ENCODE measurements at places on chromosomes 2 and 18.

DNA sequence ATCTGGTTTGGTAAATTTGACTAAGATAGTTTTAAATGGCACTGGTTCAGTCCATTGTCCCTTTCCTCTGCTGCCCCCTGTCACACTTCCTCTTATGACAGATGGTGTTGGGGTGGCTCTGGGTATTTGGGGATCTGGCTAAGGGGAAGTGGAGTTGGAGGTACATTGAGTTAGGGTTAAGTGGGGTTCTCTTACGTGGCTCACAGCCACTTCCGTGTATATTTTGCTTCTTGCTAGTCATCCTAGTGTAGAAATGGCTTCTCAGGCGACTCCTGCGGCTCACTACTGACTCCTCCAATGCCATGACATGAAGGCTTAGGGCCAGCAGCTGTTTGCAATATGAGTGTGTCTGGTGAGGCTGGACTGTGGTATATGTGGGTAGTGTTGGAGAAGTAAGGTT, 187.0 kb downstream of the HAUS1 start:
- DNase-seq, result no peak

- no peak for DNase-seq
These were observed 17.9 kb downstream of the STK17B start for GRCh38 chr2:196153480-196153879.

DNA sequence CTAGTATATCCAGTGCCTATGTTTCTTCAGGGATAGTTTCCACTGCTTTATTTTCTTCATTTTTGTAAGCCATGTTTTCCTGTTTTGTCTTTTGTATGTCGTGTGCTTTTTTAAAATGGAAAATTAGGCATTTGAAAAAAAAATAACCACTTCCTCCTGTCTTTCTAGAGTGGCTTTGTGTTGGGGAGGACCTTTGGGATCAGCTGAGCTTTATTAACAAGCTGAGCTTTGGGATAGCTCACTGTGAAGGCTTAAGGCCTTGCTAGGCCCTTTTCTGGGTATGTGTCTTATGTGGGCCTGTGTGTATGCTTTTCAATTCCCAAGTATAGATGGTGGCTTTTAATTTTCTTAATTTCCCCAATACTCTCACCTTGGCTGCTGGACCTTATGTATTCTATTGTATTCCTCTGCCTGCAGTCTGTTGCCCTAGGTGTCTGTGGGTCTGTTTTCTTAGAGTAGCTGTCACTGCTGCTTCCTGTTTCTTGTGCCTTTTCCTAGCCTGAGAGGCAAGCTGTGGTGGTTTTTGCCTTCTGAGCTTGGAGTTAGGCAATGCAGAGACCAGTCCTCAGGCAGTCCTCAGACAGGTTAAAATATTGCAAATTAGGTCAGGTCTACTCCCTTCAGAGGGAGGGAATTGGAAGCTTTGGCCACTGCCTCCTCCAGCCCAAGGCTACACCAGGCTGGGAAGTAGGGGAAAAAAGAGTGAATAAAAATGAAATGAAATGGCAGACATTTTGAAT, 134.7 kb downstream of the LDLRAD4 start:
- no peak for DNase-seq

GRCh38 chr2:232365621-232366321, 12.8 kb upstream of the ALPP start:
- no peak for DNase-seq

DNA sequence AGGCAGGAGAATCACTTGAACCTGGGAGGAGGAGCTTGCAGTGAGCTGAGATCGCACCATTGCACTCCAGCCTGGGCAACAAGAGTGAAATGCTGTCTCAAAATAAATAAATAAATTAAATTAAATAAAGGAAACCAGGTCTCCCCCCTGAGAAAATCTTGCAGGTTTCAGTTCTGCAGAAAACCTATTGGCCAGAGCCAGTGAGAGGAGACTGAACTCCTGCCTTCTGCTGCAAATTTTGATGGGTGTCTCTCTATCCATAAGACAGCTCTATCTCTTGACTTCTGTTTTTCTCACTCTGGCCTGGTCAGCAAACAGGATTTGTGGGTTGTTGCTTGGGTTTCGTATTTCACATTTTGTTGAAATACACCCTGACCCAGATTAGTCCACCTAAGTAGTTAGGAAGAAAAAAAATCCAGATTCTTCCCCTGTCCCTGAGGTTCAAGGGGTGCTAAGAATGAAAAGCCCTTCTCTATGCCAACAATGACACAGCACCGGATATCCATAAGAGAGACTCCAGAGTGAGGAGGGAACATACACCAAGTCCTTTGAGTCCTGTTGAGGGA, 86.7 kb upstream of the MAP4K4 start:
- no peak for DNase-seq

GRCh38 chr2:138218397-138218796, 254.1 kb downstream of the HNMT start:
- no peak for DNase-seq

DNA sequence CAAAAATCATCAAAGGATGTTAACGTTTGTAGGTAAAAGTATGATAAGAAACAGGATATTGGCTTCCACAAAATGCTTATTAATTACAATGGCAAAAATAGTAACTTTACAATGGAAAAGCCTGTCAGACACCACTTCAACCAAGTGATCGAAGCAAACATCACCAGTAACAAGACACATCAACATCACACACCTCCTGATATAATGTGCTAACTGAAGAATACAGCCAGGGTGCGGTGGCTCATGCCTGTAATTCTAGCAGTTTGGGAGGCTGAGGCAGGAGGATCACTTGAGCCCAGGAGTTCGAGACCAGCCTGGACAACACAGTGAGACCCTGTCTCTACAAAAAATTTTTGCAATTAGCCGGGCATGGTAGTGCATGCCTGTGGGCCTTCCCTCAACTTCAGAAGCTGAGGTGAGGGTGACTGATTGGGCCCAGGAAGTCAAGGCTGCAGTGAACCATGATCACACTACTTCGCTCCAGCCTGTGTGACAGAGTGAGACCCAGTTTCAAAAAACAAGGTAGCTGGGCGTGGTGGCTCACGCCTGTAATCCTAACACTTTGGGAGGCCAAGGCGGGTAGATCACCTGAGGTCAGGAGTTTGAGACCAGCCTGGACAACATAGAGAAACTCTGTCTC, 15.0 kb downstream of the MGAT4A start:
- DNase-seq, result no peak

DNA sequence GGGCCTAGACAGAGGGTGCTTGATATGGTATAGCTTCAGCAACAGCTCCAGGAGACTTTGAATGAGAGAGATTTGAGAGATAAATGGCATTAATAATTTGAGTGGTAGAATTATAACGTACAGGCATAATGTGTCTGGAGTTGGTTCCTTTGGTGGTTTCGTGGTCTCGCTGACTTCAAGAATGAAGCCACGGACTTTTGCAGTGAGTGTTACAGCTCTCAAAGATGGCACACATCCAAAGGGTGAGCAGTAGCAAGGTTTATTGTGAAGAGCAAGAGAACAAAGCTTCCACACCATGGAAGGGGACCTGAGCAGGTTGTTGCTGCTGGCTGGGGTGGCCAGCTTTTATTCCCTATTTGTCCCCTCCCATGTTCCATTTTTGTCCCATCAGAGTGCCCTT, 23.1 kb downstream of the PDCD1 start:
- no peak for DNase-seq

GRCh38 chr2:203396667-203397066, 68.5 kb downstream of the ABI2 start:
- no peak for DNase-seq

GRCh38 chr2:112915300-112916144, 4.6 kb downstream of the IL37 start:
- DNase-seq, result no peak

DNA sequence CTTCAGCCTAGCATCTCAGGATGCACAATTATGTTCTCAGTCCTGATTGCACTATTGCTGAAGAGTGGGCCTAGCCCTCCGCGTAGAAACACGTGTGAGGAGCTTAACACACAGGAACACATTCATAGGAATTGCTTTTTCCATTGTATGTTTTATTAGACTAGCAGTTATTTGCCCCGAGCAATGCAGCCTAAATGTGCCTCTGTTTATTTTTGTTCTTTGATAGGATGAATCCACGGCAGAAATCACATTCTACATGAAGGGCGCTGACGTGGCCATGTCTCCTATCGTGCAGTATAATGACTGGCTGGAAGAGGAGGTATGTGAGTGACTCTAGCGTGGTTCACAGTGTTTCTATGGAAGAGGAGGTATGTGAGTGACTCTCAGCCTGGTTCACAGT, 65.9 kb upstream of the NFATC1 start:
- no peak for DNase-seq

GRCh38 chr18:60277855-60278480, 94.6 kb downstream of the MC4R start:
- DNase-seq, result peak; percentile 53

GRCh38 chr2:20470211-20470610, 23.3 kb downstream of the RHOB start:
- no peak for DNase-seq

GRCh38 chr2:235183786-235184185, 232.0 kb downstream of the SH3BP4 start:
- no peak for DNase-seq

DNA sequence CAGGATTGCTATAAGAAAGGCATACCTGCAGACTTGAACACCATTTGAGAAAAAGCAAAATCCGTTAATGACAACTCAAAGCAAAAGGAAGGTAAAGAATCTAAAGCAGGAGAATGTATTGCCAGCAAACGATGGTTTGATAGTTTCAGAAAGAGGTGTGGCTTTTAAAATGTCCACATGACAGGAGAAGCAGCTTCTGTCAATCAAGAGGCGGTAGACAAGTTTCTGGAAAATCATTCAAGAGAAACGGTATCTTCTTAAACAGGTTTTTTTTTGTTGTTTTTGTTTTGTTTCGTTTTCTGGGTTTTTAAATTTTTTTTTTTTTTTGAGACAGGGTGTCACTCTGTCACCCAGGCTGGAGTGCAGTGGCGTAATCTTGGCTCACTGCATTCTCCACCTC, 13.8 kb downstream of the CLEC4F start:
- no peak for DNase-seq

GRCh38 chr2:157784169-157784822, 91.8 kb downstream of the ACVR1 start:
- no peak for DNase-seq

- no peak for DNase-seq
These were observed 15.7 kb downstream of the PRELID3A start for GRCh38 chr18:12423393-12423792.

GRCh38 chr2:174967691-174968260, 37.4 kb downstream of the CHN1 start:
- no peak for DNase-seq

DNA sequence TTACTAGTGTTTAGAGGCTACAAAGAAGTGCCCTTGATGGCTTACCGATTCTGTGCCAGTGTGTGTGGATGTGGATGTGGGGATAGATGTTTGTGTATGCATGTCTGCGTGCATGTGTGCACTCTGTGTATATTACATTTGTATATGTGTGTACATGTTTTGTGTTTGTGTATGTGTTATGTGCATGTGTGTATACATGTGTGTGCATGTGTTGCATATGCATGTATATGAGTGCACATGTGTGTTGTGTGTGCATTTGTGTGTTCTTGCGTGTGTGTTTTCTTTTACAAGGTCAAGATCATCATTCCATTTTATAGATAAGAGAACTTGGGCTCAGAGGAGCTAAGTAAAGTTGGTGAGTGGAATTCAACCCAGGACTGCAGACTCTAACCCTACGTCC, 217.1 kb upstream of the PID1 start:
- no peak for DNase-seq

GRCh38 chr2:8876628-8877027, 39.2 kb upstream of the KIDINS220 start:
- no peak for DNase-seq

- DNase-seq, result peak; percentile 73
These were observed 92.0 kb upstream of the GULP1 start for GRCh38 chr2:188199716-188200128.

DNA sequence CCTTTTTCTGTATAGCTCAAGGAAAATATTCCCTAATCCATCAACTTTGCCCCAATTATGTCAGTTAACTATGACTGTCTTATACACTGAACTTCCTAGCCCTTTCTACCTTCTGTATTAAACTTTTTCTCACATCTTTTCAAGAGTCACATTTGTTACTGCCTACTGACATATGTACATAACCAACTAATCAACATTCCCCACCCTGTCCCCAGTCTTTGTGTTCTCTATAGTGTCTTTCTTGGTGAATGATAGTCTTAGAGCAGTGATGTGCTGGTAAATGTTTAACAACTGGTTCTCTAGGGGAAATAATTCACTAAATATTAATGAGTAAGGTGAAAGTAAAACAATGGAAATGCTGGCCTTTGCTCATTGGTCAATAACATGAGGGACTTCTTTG, 61.6 kb upstream of the PIK3C3 start:
- DNase-seq, result no peak

DNA sequence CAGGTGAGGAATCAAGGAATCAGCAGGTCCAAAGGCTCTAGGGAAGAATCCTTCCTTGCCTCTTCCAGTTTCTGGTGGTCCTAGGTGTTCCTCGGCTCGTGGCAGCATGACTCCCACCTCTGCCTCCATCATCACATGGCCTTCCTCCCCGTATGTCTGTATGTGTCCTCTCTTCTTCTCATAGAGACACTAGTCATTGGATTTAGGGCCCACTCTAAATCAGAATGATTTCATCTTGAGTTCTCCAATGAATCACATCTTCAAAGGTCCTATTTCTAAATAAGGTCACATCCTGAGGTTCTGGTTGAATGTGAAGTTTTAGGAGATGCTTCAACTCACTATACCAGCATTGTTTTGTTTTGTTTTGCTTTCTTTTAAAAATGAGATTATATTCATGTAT, 11.1 kb upstream of the AGFG1 start:
- DNase-seq, result no peak

DNA sequence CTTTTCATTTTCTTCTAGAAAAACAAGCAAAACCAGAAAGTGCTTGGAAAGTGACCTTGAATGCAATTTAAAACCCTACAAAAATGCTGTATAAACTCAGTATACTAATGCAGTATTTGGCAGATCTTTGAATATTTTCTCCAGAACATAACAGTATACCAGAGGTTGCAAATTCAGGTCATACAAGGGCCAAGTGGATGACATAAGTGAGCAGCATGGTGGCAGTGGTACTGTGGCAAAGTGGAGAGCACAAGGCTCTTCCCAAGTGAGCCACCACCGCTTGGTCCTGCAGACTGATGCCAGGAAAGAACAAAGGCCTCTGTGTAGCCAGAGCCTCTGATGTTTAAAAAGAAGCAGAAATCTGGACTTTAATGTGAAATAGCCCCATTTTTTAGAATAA, 33.1 kb downstream of the METTL4 start:
- DNase-seq, result no peak
